T-helper 17 cell (primary cell): ENCODE measurements at places on chromosomes 16 and 17. TPM values are rescaled to one million over a fixed set of nuclear protein-coding genes. Genes with fewer than 3 reads are reported as not detected.

DNA sequence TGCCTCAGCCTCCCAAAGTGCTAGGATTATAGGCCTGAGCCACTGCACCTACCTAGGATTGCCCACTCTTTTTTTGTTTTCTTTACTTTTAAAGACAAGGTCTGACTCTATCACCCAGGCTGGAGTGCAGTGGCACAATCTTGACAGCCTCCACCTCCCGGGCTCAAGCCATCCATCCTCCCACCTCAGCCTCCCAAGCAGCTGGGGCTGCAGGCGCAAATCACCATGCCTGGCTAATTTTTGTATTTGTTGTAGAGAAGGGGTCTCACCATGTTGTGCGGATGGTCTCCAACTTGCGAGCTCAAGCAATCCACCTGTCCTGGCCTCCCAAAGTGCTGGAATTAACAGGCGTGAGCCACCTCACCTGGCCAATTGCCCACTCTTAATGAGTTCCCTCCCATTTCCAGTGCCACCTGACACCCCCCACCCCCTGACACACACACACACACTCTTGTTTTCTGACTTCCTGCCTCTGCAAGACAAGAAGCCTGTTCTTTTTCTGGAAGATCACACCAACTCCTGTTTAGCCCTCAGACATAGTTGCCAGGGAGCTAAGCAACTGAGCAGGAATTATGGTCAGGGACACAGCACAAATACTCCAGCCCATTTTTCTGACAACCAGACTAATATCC lies 2.6 kb downstream of the OVCA2 start:
- peak overlapping the region; percentile 57 for H3K4me3 ChIP-seq
- H3K4me1 ChIP-seq = peaks cover 16% of the 10 kb centered on the region
- peak overlapping the region; percentile 70 for H3K27ac ChIP-seq
- no peaks in the 10 kb centered on the region for H3K36me3 ChIP-seq
- no peak for DNase-seq

DNA sequence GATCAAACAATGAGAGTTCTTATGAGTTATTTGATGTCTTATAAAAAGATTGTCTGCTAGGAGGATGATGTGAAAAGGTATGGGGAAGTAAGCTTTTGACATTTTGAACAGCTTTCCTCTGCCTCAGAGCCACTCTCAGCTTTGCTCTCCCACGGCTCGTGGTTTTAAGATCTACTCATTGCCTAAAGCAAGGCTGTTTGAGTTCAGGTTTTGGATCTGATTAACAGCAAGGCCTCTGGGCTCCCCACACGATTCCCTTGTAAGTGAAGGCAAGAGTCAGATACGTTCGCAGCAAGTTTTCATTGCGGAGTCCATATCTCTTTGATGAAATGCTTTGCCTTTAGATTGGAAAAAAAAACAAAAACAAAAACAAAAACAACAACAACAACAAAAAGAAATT lies 515.0 kb upstream of the SALL1 start:
- H3K4me3 ChIP-seq = no peak overlapping the region
- no peak for DNase-seq
- no peaks in the 10 kb centered on the region for H3K36me3 ChIP-seq

GRCh38 chr16:19863990-19864389 lies 20.7 kb downstream of the GPRC5B start:
- H3K27me3 ChIP-seq = peaks cover 5% of the 10 kb centered on the region
- H3K4me1 ChIP-seq = peaks cover 5% of the 10 kb centered on the region
- no peaks in the 10 kb centered on the region for H3K36me3 ChIP-seq
- no peak overlapping the region for H3K4me3 ChIP-seq

- H3K27ac ChIP-seq = peak overlapping the region; percentile 92
- H3K36me3 ChIP-seq = peaks cover 3% of the 10 kb centered on the region
- no peaks in the 10 kb centered on the region for H3K27me3 ChIP-seq
- H3K4me1 ChIP-seq = peaks cover 83% of the 10 kb centered on the region
- DNase-seq = no peak
- peak overlapping the region; percentile 86 for H3K4me3 ChIP-seq
Measured at GRCh38 chr17:46154151-46154816, 38.9 kb downstream of the KANSL1 start.

DNA sequence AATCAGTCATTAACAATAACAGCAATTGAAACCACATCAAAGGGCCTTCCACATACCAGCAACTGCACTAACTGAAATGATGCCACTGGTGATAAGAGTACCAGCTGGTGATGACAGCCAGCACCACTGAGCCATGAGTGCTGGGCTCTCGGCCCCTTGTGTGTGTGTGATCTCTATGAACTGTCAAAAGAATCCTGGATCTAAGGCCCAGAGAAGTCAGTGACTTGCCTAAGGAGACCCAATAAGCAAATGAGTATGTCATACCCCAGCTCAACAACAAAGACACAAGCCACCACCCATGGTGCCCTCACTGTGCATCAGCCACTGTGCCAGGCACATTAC lies 220.9 kb downstream of the ZNF423 start:
- H3K36me3 ChIP-seq = no peaks in the 10 kb centered on the region
- no peaks in the 10 kb centered on the region for H3K4me1 ChIP-seq
- H3K27ac ChIP-seq = no peak overlapping the region
- H3K4me3 ChIP-seq = no peak overlapping the region

GRCh38 chr17:8338753-8339140 lies 893 bp upstream of the ODF4 start:
- no peaks in the 10 kb centered on the region for H3K36me3 ChIP-seq
- H3K27me3 ChIP-seq = peaks cover 5% of the 10 kb centered on the region
- H3K27ac ChIP-seq = peak overlapping the region; percentile 47
- no peak overlapping the region for H3K4me3 ChIP-seq
- H3K4me1 ChIP-seq = peaks cover 6% of the 10 kb centered on the region

GRCh38 chr17:83083368-83084201 lies 4.2 kb downstream of the METRNL start:
- H3K36me3 ChIP-seq = no peaks in the 10 kb centered on the region
- no peaks in the 10 kb centered on the region for H3K27me3 ChIP-seq
- no peak for DNase-seq
- peak overlapping the region; percentile 54 for H3K27ac ChIP-seq

DNA sequence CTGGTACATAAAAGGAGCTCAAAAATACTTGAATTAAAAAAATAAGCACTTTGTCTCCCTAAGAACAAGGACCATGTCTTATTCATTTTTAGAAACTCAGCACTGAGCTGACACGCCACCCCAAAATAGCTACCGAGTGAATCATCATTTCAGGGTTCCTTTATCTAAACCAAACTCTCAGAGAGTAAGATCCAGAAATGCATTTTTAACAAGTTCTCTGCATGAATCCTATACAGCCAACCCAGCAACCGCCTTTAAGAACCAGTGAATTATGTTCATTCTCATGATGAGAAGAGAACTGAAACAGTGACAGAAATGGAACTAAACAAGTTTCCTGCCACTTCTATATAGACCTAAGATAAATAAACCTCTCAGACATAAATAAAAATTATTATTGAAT lies 8.7 kb downstream of the C16orf87 start:
- no peak for DNase-seq
- H3K4me3 ChIP-seq = no peak overlapping the region
- H3K4me1 ChIP-seq = peaks cover 14% of the 10 kb centered on the region
- H3K27me3 ChIP-seq = no peaks in the 10 kb centered on the region
- no peak overlapping the region for H3K27ac ChIP-seq

- H3K27ac ChIP-seq = peak overlapping the region; percentile 91
- DNase-seq = no peak
- H3K4me3 ChIP-seq = no peak overlapping the region
- no peaks in the 10 kb centered on the region for H3K27me3 ChIP-seq
Measured at GRCh38 chr16:15604460-15605440, 38.2 kb downstream of the MARF1 start.

DNA sequence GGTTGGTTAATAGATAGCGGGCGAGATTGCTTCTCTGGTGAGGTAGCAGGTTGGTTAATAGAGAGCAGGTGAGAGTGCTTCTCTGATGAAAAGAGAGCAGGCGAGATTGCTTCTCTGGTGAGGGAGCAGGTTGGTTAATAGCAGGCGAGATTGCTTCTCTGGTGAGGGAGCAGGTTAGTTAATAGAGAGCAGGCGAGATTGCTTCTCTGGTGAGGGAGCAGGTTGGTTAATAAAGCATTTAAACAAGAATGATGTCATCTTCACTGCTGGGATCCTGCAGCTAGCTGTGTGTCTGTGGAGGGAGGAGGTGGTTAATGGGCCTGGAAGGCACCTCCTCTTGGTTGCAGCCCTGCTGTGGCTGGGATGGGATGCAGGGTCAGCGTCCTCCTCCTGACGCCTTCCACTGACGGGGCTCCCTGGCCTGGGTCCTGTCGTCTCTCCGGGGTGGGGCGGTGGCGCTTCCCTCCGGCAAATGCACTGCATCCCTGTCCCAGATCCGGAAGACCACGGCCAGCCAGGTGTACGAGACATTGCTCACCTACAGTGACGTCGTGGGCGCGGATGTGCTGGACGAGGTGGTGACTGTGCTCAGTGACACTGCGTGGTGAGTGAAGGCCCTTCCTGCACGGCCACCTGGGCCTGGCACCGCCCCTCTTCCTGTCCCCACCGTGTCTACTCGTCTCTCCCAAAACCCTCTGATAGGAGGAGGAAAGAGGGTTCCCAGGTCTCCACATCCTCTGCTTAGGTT lies 99.2 kb upstream of the ZNF750 start:
- peak; percentile 7 for DNase-seq
- peaks cover 8% of the 10 kb centered on the region for H3K4me1 ChIP-seq
- H3K36me3 ChIP-seq = peaks cover 12% of the 10 kb centered on the region
- no peak overlapping the region for H3K4me3 ChIP-seq
- H3K27ac ChIP-seq = no peak overlapping the region

DNA sequence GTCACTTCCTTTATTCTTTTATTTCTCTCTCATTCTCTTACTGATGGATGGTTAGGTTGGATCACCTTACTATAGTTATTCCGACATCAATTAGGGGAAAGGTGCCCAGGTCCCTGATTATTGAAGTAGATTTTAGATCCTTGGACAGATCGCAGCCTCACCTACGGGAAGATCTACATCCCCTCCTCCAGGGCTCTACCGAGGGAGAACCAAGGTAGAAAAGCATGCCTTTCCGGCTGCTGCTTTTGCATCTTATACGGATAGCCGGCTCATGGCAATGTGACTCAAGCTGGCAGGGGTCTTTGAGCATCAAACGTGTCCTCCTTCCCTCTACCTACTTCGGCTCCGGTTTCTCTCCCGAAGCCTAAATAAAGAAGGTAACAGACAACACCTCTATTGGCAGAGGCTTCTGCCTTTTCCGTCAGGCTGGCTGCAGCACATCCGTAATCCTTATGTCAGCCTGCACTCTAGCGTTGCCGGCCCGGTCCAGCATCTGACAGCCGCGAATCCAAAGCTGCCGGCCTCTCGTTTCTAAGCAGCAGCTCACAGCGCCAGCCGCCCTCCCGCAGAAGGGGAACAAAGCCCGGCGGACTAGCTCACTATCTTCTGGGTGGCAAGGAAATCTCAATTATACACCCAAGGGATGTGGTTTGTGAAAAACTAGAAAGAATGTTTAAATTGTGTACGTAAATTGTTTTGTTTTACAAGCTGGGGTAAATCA lies 46.9 kb downstream of the IRX6 start:
- H3K36me3 ChIP-seq = peaks cover 4% of the 10 kb centered on the region
- H3K4me3 ChIP-seq = peak overlapping the region; percentile 42
- peaks cover 8% of the 10 kb centered on the region for H3K4me1 ChIP-seq
- peaks cover 70% of the 10 kb centered on the region for H3K27me3 ChIP-seq
- no peak for DNase-seq
- H3K27ac ChIP-seq = no peak overlapping the region

DNA sequence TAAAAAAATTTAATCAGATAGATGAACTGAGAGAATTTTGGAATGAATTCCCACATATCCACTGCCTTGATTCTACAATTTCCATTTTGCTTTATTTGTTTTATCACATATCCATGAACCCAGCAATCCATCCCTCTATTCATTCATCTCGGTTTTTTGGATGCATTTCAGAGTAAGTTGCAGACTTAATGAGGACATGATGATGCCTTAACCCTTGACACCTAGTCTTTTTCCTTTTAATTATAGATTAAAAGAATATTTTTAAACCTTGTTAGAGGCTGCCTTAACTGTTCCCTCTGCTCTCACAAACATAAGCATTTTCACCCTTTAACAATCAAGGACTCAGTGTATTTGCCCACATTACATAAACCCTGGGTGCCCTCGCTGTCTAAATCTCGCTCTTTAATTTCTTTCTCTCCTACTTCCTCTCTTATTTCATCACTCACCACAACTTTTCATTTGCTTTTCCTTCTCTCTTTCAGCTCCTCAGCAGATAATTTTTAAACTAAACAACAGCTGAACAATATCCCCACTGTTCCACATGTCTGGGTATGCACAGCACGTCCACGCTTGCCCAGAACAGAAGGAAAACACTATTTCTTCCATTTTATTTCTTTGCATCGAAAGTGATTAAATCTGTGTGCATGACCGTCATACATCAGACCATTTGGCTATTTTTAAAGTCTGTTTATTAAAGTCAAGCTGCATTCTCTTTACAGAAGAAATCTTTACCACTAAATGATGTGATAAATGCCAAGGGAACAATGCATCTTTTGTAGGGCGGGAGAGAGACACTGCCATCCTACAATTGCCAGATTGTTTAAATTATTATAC lies 39.9 kb downstream of the IQCK start:
- no peak overlapping the region for H3K4me3 ChIP-seq
- no peak for DNase-seq
- H3K27me3 ChIP-seq = peaks cover 6% of the 10 kb centered on the region
- H3K4me1 ChIP-seq = peaks cover 2% of the 10 kb centered on the region
- H3K27ac ChIP-seq = peak overlapping the region; percentile 59

GRCh38 chr16:2388875-2389433 lies 40.3 kb upstream of the CCNF start:
- no peak overlapping the region for H3K27ac ChIP-seq
- no peak overlapping the region for H3K4me3 ChIP-seq
- H3K4me1 ChIP-seq = no peaks in the 10 kb centered on the region
- no peak for DNase-seq

- no peaks in the 10 kb centered on the region for H3K27me3 ChIP-seq
- peak; percentile 22 for DNase-seq
- peak overlapping the region; percentile 94 for H3K27ac ChIP-seq
- H3K4me3 ChIP-seq = peak overlapping the region; percentile 98
- H3K36me3 ChIP-seq = peaks cover 3% of the 10 kb centered on the region
Measured at GRCh38 chr17:29760279-29761039, 137.7 kb upstream of the CORO6 start.

GRCh38 chr16:54309341-54309740 lies 22.8 kb upstream of the IRX3 start:
- no peak overlapping the region for H3K27ac ChIP-seq
- no peaks in the 10 kb centered on the region for H3K4me1 ChIP-seq
- no peaks in the 10 kb centered on the region for H3K36me3 ChIP-seq
- DNase-seq = no peak

GRCh38 chr17:80817321-80817845 lies 174.3 kb upstream of the CHMP6 start:
- H3K27me3 ChIP-seq = no peaks in the 10 kb centered on the region
- no peak overlapping the region for H3K4me3 ChIP-seq
- H3K4me1 ChIP-seq = peaks cover 36% of the 10 kb centered on the region
- H3K27ac ChIP-seq = peak overlapping the region; percentile 16
- DNase-seq = no peak

Gene NTN1
- total RNA-seq = 0.12 TPM

Gene NEUROD2
- total RNA-seq = not detected

Gene TLCD1
- 1.1 TPM for total RNA-seq

Gene GJC1
- not detected for total RNA-seq

Gene TNK1
- total RNA-seq = 4.8 TPM

Gene TBX2
- total RNA-seq = 0.50 TPM

Gene TP53TG3D
- not detected for total RNA-seq

Gene PLEKHH3
- 0.85 TPM for total RNA-seq

Gene TBC1D3B
- 3.6 TPM for total RNA-seq

Gene ANKRD40
- total RNA-seq = 25.6 TPM

Gene DPEP2
- 42.7 TPM for total RNA-seq

Gene COPZ2
- 1.0 TPM for total RNA-seq
